ENCODE measurements at places on chromosomes 6 and 20. TPM values are rescaled to one million over a fixed set of nuclear protein-coding genes. Genes with fewer than 3 reads are reported as not detected.

The POPDC3 gene
- total RNA-seq, result 1.3 TPM

The NKX2-2 gene
- total RNA-seq, result not detected

The DACT2 gene
- total RNA-seq, result not detected

The ALDH8A1 gene
- not detected for total RNA-seq

The BFSP1 gene
- 2.9 TPM for total RNA-seq

The NUDT3 gene
- 17.5 TPM for total RNA-seq

The THBS2 gene
- total RNA-seq, result 3.6 TPM

The TGM2 gene
- total RNA-seq, result 325 TPM

The NFS1 gene
- 19.9 TPM for total RNA-seq

The BANF2 gene
- total RNA-seq, result not detected

The SPINT4 gene
- not detected for total RNA-seq

The RIPPLY2 gene
- not detected for total RNA-seq

The UNC5CL gene
- under 0.01 TPM for total RNA-seq

The PLN gene
- under 0.01 TPM for total RNA-seq

The CD93 gene
- total RNA-seq, result 533 TPM

The TMEM244 gene
- total RNA-seq, result not detected

The ZBP1 gene
- not detected for total RNA-seq

All from epithelial cell of umbilical artery (primary cell).